ENCODE measurements at places on chromosomes 2 and 18. TPM values are rescaled to one million over a fixed set of nuclear protein-coding genes. Genes with fewer than 3 reads are reported as not detected.

RTP5 gene
- polyA plus RNA-seq, result not detected

SLC9A4 gene
- polyA plus RNA-seq, result not detected

DOK6 gene
- 7.6 TPM for polyA plus RNA-seq

CRYGD gene
- polyA plus RNA-seq, result not detected

C2orf66 gene
- polyA plus RNA-seq, result 0.18 TPM

- DNase-seq, result no peak
These were observed 36.9 kb downstream of the KLF7 start for GRCh38 chr2:207128867-207129266.

GRCh38 chr2:165720511-165720910, 73.5 kb downstream of the GALNT3 start:
- DNase-seq, result no peak

GRCh38 chr18:23690505-23691068, 1.3 kb downstream of the LAMA3 start:
- DNase-seq, result peak; percentile 8

DNA sequence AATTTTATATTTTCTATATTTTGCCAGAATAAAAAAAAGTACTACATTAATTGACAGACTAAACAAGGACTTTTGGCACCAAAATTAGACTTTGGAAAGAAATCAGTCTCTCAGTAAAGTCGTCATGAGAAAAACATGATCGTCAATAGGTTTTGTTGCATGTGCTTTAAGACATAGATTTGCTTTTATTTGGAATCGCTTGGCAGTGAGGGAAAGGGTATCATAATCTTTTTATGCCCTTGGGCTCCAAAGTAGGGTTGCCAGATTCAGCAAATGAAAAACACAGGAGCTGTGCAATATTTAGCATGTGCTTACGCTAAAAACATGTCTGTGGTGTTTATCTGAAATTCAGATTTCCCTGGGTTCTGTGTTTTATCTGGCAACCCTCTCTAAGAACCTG, 177.6 kb downstream of the LAMA1 start:
- no peak for DNase-seq

GRCh38 chr2:233446121-233446520, 91.8 kb downstream of the DGKD start:
- no peak for DNase-seq

DNA sequence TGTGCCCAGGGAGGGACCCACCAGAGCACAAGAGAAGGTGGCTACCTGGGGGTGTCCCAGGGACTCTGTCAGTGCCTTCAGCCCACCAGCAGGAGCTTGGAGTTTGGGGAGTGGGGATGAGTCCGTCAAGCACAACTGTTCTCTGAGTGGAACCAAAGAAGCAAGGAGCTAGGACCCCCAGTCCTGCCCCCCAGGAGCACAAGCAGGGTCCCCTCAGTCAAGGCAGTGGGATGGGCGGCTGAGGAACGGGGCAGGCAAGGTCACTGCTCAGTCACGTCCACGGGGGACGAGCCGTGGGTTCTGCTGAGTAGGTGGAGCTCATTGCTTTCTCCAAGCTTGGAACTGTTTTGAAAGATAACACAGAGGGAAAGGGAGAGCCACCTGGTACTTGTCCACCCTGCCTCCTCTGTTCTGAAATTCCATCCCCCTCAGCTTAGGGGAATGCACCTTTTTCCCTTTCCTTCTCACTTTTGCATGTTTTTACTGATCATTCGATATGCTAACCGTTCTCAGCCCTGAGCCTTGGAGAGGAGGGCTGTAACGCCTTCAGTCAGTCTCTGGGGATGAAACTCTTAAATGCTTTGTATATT, 14.0 kb downstream of the ITM2C start:
- DNase-seq, result no peak

- DNase-seq, result no peak
These were observed 106.3 kb upstream of the TCF4 start for GRCh38 chr18:55694291-55694690.
